ENCODE measurements at places on chromosomes 5 and 9.

GRCh38 chr5:10406651-10407050, 35.0 kb upstream of the ROPN1L start:
- DNase-seq: no peak

- DNase-seq: no peak
Measured at GRCh38 chr9:38419181-38419580, 5.1 kb downstream of the IGFBPL1 start.

DNA sequence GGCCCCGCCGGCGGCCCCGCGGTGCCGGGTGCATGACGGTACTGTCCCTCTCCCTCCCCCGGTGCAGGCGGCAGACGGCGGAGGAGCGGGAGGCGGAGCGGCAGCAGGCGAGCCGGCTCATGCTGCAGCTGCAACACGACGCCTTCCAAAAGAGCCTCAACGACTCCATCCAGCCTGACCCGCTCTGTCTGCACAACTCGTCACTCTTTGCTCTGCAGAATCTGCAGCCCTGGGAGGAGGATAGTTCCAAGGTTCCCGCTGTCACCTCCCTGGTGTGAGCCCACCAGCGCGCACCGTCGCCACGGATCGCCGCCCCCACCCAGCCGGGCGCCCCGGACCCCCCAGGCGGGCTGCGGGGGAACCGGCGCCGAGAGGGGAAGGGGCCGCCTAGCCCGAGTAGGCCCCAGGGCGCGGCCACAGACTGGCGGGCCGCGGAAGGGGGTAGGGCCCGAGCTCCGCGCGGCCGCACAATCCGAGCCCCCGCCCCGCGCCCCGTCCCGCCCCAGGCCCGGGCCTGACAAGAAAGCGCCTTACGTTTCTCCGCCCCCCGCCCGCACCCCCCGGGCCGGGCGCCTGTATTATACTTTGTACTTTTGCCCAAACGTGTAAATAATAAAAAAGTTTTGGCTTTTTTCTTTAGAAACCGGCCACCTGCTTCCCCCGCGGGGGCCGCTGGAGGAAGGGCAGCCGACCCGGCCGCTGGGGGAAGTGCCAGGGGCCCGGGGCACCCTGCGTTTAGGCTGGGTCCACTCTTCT, 2.5 kb downstream of the TLX3 start:
- no peak for DNase-seq

- DNase-seq: no peak
Measured at GRCh38 chr9:80701061-80701460, 988.3 kb downstream of the TLE1 start.

DNA sequence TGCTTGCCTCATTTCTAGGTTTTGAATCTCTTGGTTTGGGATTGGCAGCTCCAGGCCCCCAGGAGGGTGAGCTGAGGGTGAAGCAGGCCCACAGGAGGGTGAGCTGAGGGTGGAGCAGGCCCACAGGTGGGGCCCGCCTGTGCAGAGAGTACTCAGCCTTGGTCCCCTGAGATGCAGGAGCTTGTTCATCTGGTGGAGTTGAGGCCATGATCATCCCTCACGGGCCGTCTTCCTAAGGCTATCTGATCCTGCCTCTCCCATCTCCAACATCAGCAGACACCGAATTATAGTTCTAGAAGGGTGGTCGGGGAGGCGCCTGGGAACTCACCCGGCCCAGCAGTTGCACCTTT, 131.7 kb upstream of the PHYKPL start:
- no peak for DNase-seq

DNA sequence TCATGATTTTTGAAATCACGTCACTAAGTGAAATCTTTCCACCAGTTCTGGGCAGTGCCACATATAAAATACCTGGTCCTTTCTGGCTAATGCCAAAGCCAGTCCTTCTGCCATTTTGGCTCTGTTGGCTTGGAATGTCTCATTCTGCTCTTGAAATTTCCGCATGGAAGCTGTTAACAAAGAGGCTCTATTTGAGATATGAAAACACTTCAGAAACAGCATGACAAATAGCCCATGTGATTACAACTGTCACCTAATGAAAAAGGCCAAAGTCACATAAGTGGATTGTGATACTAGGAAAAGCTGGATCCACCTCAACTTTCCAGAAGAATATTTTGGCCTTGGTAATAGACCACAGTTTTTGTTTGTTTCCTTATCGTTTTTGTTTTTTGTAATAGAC, 12.8 kb downstream of the GOLGA1 start:
- DNase-seq: no peak

GRCh38 chr9:107439991-107440456, 49.5 kb downstream of the KLF4 start:
- DNase-seq: no peak

DNA sequence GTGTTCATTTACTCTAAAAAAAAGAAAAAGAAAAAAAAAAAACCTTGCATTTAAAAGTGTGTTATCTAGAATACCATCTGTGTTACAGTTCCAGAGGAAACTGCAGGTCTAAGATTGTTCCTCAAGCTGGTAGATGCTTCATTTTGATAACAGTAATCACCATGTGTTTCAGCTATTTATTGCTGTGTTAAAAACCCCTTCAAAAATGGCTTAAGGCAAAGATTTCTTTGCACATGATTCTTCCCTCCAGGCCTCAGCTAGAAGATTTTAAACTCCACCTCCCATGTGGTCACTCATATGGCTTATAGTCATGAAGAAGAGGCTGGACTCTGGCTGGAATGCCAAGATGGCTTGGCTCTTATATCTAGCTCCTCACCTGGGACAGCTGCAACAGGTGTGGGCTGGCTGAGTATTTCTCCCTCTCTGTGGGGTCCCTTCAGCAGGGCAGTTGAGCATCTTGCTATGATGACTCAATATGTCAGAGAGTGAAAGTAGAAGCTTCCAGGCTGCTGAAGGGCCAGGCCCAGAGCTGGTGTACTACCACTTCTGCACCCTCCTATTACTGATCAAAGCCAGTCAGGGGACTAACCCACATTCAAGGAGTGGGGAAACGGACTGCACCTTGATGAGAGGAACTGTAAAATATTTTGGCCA, 920.4 kb upstream of the DMAC1 start:
- DNase-seq: no peak

DNA sequence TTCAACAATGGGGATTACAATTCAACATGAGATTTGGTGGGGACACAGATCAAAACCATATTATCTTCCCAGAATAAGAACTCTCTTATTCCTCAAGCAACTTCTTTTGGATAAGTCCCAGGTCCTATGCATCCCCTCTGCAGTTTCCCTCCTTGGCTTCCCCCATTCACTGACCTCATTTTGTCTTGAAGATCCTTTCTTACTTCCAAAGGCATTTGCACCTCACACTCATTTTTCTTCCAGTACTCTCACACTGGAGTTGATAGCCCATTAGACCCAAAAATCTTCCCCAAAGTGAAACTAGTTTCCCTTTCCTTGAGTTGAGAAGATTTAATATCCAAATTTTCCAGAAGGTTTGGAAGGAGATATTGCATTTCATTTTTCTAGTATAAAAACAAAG, 178.0 kb upstream of the DAPK1 start:
- no peak for DNase-seq

- DNase-seq: no peak
Measured at GRCh38 chr5:172678902-172679301, 37.8 kb downstream of the NEURL1B start.

GRCh38 chr5:137960819-137961218, 71.6 kb downstream of the PKD2L2 start:
- DNase-seq: no peak

GRCh38 chr9:89678396-89679015, 73.7 kb downstream of the GADD45G start:
- DNase-seq: no peak

DNA sequence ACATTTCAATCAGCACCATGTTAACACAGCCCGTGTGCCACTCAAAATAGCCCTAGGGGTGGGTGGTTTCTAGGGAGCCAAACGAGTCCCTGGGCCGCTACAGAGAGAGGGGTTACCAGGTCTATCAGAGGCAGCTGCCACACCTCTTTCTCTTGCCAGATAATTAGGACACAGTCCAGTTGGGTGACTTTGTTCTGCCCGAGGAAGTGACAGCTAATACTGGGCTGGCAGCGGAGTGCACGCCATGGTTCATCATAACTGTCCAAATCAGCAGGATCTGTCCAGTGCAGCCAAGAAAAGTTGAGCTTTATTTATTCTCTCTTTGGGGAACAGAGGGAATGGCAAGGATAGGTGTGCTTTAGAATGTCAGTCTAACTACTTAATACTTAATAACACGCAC, 583.8 kb downstream of the BRINP1 start:
- DNase-seq: no peak

DNA sequence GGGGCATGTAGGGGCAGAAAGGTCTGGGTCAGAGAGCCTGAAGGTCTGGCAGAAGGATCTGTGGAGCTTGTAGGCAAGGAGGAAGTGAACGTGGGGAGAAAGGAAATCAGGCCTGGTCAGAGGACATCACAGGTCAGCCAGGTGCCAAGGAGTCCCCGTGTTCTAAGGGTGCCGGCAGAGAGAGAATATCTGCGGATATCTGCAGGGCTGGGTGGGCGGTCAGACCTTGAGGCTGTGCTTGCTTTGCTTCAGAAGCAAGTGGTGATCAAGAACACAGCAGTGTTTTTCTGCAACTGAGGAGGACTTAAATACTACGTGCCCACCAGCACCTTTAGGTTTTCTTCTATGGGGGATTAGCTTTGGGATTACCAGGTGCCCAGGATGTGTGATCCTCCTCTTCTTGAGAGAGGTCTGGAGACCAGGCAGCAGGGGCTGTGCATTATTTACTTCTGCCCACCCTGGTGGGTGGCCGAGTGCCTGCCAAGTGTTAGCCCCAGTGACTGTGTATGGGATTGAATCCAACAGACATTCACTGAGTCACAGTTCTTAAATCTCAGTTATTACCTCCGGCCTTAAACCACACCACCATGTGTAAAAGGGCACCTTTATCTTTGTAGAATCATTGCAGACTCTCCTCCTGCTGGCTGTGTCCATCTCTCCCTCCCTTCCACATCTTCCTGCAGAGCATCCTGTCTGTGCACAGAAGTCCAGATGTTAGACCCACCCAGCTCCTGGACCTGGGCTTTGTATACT, 12.5 kb upstream of the SHB start:
- no peak for DNase-seq

DNA sequence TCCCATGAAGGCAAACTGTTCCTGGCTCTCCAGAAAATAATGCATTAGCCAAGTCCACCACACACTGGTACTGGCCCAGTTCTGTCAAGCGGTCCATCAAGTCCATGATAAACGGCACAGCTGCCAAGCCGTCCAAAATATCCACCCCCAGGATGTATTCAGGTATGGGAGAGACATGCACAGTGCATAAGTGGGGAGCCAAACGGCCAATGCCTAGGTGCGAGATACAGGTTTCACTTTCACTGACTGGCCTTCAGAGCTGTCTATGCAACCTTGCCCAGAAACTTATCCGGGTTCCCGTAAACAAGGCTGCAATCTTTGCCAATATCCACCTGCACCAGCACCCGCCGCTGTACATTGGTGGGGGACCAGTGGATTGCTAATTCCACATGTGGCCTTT, 795.8 kb downstream of the EFNA5 start:
- no peak for DNase-seq

DNA sequence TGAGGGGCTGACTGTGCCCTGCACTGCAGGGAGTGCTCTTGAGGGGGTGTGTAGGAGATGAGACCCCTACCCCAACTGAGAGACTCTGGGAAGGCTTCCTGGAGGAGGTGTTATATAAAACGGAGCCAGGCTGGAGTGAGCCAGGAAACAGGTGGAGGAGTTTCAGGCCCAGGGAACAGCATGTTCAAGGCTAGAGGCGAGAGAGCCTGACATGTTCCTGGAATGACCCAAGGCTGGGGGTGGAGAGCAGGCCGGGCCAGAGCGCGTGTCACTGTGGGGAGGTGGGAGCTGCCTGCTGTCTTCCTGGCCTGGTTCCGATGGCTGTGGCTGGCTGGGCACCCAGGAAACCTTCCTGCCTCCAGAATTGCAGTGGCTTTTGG, 48.7 kb downstream of the RXRA start:
- DNase-seq: no peak

Measured in NCI-H1930 (cell line).